ENCODE measurements at places on chromosomes 6 and 20.

DNA sequence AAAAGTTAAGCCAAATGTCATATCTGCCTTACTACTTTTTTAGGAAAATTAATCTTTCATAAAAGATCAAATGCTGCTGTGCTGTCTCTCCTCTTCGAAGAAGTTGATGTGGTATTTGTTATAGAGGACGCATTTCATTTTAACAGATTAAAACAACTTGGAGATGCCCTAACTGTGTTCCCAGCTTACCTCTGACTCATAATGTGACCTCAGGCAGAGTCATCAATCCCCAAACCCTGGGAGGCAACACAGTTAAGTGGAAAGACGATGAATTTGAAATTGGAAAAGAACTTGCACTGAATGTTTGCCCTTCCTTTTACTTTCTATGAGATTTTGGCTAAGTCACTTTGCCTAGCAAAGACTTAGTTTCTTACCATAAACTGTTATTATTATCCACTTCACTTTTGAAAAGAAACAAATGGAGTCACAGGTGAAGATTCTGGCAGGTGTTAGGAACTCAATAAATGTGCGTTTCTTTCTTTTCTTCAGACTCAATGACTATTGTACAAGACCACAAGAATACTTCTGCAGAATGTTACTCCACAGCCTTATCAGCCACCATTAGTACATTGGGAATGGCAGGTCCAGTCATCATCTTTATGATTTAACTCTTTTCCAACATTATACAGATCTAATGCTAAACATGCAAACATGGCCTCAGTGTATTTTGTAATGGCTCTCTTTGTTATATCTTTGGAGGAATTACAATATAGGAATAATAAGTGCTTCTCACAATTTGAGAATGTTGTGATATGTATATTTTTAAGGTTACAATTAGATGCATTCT lies 102.6 kb downstream of the COL21A1 start:
- no peak for DNase-seq

DNA sequence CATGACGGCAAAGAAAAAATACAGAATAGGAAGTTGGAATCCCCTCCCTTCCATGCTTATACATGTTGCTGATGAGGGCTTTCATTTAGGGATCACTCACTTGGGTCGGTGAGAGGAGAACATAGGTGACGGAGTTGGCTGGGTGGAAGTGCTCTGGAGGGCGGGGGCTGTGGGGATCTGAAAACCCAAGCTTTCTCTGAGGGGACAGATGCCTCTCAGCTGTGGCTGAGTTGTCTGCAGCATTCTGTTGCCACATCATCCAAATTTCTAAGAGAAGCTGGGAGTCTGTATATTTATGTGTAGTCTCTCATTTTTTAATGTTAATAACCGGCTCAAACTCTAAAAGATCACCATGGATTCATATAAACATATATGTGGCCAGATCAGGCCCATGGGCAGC lies 141.5 kb downstream of the PLCB4 start:
- no peak for DNase-seq

GRCh38 chr20:41592516-41593216 lies 25.5 kb downstream of the CHD6 start:
- DNase-seq = no peak

GRCh38 chr6:14505401-14505800 lies 387.8 kb downstream of the CD83 start:
- DNase-seq = no peak
